Fibroblast of skin of scalp (primary cell): ENCODE measurements at places on chromosomes 6 and 20.

DNA sequence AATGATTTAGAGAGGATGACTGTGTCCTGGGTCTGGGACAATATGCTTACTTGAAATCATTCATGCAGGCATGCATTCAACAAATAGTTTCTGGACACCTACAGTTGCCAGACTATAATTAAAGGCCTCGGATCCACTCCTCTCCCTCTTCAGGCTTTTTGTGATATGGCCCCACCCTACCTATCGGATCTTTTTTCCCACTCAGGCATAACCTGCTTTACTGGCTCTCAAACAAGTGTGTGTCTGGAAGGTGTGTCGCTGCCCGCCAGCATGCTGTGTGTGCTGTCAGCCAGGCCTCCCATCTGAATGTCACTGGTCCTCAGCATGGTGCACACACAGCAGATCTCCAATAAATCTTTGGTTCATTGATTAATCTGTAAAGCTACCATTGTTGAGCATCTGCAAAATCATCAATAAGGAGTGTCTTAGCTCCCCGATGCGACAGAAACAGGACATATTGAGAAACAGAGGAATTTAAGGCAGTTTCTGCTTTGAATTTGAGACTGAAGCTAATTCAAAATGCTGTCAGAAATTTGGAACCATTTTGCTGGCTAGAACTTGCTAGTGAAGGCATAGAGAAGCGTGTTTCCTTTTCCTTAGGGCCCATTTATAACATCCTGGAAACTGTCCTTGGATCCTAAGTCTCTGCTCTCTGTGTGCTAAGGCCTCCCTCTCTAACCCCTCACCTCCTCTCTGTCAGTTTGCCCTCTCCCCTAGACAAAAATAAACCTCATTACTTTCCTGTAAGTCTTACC is 23.5 kb upstream of the CCN6 start:
- no peak for DNase-seq

- DNase-seq = peak; percentile 12
These were observed 60.2 kb downstream of the UBE2V1 start for GRCh38 chr20:50052550-50053361.

GRCh38 chr6:43368259-43369160 is 937 bp downstream of the ZNF318 start:
- DNase-seq = peak; percentile 47

DNA sequence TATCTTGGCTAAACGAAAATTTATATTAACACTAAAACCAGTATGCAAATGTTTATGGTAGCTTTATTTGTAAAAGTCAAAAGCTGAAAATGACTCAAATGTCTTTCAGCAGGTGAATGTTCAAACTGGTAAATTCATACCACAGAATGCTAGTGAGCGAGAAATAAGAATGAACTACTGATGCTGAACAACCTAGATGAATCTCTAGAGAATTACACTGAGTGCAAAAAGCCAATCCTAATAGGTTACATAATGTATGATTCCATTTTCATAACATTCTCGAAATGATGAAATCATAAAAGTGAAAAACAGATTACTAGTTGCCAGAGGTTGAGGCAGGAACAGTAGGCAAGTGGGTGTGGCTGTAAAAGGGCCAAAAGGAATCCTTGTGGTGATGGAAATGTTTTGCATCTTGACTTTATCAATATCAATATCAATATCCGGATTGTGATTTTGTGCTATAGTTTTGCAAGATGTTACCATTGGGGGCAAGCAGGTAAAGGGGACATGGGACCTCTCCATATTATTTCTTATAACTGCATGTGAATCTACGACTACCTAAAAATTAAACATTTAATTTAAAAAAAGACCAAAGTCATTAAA is 26.1 kb downstream of the ZNF311 start:
- no peak for DNase-seq

DNA sequence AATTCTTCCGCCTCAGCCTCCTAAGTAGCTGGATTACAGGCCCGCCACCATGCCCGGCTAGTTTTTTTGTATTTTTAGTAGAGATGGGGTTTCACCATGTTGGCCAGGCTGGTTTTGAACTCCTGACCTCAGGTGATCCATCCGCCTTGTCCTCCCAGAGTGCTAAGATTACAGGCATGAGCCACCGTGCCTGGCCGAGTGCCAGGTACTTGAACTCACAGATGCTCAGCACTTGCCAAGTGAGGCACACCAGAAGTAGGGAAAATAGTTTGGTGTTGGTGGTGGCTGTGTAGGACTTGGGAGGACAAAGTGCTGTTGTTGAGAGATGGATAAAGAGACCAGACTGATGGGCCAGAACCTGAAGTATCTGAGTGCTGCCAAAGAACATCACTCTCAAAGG is 40.0 kb upstream of the MBOAT1 start:
- no peak for DNase-seq

DNA sequence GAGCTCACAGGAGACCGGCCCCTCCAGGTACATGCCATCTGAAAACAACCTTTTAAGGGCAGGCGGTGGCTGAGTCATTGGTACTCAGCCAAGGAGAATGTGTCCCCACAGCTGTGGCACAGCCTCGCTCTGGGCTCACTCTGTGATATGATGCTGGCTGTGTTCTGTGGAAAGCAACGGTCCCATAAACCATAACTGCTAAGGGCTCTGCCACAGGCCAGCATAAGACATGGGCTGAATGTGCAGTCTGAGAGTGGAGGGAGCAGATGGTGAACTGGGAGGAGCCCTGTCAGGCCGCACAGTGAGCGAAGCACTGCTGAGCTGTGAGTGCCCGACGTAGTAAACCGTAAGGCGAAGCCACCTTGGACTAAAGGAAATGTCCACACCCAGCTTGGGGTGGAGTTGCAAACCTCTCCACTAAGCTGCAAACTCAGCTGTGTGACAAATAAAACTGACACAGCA is 375.8 kb downstream of the THBS2 start:
- no peak for DNase-seq

GRCh38 chr6:156396068-156396771 is 381.0 kb upstream of the ARID1B start:
- no peak for DNase-seq

DNA sequence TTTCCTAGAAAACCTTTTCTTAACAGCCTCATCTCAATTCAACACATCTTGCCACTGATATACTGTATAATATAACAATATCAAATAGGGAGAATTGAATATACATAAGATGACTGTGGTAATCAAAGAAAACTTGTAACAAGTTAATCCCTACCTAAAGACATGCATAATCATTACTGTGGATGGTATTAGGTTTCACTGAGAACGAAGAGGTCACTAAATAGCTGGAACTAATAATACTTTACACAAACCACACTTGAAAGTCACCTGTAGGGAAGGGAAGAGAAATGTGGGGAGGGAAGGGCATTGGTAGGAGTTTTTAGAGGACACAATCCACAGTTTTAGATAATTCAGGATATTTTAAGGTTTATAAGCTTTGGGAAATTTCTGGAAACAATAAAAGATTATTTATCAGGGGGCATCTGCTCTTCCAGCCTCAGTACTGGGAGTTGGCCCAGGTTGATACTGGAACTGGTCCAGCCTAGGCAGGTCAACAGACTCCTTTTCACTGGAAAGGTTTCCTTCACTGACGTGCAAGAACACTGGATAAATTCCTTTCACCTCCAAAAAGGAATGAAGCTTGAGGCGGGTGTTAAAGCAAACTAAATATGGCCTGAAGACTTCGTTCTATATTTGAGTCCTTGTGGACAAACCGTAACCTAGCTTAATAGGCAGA is 44.0 kb downstream of the MAP7 start:
- no peak for DNase-seq

DNA sequence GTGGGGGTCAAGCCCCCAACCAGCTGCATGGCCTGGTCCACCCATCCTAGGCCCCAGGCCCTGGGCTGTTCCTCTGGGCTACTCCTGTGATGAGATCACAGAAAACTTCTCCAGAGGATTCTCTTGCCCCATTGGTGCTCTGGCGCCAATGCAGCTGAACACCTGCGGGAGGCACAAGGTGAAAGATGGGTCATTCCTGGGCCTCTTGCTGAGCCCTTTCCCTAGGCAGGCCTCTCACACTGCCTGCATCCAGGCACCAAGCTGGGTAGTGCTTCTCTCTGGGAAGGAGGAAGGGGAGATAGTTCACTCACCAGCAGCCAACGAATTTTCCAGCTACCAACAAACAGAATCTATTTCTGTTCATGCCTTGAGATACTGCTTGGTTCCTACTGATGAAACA is 142.1 kb downstream of the PXDC1 start:
- no peak for DNase-seq

GRCh38 chr6:122825163-122825562 is 36.1 kb downstream of the SMPDL3A start:
- no peak for DNase-seq

GRCh38 chr6:125844989-125845388 is 54.2 kb downstream of the NCOA7 start:
- DNase-seq = no peak

DNA sequence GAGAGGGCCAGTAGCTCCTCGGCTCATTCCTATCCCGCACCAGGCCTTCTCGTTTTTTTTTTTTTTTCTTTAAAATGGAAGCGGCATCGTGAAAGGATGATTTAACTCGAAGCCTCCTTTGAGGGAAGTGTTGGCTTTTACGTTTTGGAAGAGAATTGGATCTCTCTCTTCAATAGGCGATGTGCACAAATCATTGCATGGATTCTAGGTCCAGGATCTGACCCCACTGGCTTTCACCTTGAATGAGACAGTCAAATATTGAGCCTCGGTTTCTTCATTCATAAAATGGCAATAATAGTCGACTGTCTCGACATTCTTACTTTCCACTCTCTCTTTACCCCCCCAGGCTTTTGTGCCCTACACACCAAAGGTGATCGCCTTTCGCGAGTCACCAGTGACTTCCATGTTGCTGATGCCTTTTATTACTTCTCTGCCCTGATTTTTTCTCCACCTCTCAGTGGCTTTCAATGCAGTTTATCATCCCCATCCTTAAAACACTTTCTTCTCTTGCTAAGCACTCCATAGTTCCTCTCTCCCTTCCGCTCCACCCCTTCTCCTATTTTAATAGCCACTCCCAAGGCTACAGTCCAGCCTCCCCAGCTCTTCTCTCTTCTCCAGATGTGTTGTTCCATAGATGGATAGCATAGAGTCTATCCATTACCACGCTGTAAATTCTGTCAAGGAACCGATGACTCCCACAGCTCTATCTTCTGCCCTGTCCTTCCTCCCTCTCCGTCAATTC is 473 bp upstream of the DTNBP1 start:
- no peak for DNase-seq

DNA sequence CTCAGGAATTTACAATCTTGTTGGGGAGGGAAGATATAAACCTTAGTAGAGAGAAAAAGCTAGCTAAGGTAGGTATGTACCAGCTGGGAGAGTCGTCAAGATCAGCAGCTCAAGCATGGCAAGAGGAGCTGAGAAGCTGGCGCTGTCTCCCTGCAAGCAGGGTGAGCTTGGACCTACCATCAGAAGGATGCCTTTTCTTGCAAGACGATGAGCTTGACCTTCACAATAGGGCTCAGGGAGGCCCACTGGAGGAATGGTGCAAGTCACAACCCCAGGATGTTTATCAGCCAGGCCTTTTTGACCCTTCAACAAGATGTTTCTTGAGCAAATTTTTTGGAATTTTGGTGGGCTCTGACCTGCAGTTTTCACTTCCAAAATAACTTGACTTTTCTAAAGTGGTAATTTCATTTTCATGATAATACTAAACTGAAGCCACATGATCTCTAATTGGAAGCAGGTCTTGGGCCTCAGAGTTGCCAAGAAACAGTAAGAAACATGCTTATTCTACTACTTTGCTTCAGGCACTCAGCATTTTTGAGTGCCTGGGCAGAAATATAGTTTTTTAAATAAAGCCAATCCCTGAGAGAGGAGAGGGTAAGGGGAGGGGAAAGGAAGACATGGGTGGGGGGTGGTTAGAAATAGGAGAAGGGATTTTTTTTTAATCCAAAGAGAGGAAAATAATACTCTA is 258.1 kb downstream of the CLIC5 start:
- peak; percentile 77 for DNase-seq

DNA sequence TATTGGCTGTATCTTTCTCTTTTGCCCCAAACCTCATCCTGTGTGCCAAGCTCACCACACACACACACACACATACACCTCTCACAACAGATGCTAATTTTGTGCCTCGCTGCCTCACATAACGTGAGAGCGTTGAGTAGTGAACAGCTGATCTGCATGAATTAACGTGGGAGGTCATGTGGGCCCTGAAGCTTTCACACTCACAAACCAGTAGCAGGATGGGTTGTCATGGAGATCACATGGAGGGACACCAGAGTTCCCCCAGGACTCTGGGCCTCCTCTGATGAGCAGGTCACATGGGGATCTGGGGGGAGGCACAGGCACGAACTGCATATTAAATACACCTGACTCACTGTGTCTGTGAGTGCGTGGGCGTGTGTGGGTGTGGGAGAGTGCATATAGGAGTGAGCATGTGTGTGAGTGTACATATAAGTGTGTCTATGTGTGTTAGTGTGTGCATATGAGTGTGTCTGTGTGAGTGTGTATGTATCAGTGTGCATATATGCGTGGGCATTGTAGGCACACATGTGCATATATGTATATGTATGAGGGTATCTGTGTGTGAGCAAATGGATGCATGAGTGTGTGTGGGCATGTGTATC is 62.7 kb upstream of the SULF2 start:
- DNase-seq = no peak

DNA sequence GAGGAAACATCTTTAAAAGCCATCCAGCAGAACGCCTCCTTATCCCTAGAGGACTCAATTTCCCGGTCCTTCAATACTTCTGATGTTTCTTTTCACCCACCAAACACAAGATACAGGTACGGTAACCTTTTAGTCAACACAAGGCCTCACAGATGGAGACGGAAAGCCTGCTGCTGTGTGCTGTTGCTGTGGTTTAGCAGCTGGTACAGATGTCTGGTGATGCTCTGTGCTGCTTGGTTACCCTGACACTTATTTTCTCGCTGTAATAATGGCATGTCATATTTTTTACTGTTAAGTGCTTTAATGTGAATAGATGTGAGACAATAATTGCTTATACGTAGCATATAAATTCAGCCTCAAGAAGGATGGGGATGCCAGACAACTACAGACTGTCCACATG is 25.3 kb downstream of the GMDS start:
- no peak for DNase-seq

- no peak for DNase-seq
These were observed 133.8 kb downstream of the ANKRD60 start for GRCh38 chr20:58094698-58095097.

DNA sequence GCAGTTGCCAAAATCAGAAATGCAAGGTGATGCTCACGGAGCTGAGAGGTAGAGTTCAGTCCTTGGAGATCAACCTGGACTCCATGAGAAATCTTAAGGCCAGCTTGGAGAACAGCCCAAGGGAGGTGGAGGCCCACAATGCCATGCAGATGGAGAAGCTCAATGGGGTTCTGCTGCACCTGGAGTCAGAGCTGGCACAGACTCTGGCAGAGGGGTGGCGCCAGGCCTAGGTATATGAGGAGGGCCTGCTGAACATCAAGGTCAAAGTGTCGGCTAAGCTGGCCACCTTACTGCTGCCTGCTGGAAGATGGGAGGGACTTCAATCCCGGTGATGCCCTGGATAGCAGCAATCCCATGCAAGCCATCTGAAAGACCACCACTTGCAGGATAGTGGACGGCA is 23.9 kb upstream of the FUT9 start:
- no peak for DNase-seq

GRCh38 chr6:88165844-88166492 is at the start of gene CNR1:
Gene CNR1, minus strand, starts transcription at chr6:88166347. Its CDS starts 21,073 bp downstream, at chr6:88145274.
- peak; percentile 19 for DNase-seq

GRCh38 chr20:35286077-35286898 is 1.7 kb upstream of the EIF6 start:
- DNase-seq = no peak

GRCh38 chr6:43077981-43078511 is 1.9 kb downstream of the PTK7 start:
- DNase-seq = peak; percentile 85

- peak; percentile 41 for DNase-seq
These were observed 459.2 kb downstream of the RFPL4B start for GRCh38 chr6:112806163-112806865.
